Left kidney (tissue), 8 donors: ENCODE measurements at places on chromosomes 5 and 9. TPM values are rescaled to one million over a fixed set of nuclear protein-coding genes. Genes with fewer than 3 reads are reported as not detected.

GRCh38 chr5:37940931-37941623 is 101.2 kb upstream of the GDNF start:
- no peak for DNase-seq

COL15A1 gene
- 21.6 TPM for polyA plus RNA-seq

CBY3 gene
- polyA plus RNA-seq, result 0.30 TPM

- DNase-seq, result no peak
Observed at GRCh38 chr5:37396352-37396751, 17.2 kb downstream of the WDR70 start.

GRCh38 chr5:109005297-109006009 is 257.8 kb downstream of the FER start:
- no peak for DNase-seq

DNA sequence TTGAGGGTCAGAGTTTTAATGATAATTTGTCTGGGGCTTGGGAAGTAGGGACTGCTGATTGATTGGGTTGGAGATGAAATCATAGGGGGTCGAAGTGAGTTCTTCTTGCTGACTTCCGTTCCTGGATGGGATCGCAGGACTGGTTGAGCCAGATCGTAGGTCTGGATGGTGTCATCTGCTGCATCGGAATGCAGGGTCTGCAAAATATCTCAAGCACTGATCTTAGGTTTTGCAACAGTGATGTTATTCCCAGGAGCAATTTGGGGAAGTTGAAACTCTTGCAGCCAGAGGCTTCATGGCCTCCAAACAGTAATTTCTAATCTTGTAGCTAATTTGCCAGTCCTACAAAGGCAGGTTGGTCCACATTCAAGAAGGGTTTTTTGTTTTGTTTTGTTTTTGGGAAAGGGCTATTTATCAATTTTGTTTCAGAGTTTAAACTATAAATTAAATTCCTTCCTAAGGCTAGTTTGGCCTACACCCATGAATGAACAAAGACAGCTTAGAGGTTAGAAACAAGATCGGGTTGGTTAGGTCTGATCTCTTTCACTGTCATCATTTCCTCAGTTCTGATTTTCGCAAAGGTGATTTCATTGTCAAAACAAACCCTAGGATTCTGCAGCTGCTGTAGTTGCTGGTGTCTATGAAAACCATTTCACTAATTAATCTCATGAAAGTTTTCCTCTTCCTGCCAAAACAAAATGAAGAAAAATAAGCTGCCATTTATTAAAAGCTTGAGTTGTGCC is 388.0 kb downstream of the TMEM232 start:
- no peak for DNase-seq
